ENCODE measurements at places on chromosomes 3 and 15.

DNA sequence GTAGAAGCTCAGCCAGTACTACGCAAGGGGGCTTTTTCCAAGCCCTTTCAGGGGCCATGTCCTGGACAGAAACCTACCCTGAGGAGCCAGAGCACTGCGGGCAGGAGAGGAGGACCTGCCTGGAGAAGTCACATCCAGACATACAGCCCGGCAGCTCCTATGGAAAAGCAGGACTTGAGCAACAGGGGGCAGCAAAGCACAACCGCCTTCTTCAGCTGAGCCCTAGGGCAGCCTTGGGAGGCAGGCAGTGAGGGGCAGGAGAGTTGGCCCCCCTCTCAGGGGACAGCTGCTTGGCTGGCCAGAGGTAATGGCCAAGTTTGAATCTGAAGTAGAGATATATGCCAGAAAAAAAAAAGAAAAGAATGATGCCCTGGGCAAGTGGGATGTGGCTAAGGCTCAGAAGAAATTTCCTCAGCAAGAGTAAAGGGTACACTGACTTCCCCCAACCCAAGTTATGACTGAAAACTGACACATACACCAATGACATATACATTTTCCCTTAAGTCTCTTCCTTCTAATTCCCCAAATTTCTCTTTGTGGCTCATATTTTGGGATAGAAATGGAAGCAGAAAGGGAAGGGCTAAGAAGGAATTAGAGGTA is 56.9 kb downstream of the CYP19A1 start:
- peak; percentile 58 for DNase-seq

- no peak for DNase-seq
Observed at GRCh38 chr3:169227911-169228310, 435.6 kb downstream of the MECOM start.

DNA sequence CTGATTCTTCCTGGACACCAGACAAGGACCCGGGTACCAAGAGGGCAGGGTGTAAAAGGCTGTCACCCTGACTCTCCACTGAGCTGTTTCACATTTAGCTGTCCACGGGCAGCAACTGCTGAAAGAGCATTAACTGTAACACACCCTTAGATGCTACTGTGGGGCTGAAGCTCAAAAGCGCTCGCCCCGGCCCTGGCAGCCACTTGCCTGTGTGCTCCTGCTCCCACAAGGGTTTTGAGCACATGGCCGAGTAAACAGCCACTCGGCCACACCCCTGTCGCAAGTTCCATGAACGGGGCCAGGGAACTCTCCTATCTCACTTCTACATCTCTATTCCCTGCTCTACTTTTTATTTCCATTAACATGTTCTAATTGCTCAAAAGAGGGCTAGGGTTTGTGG is 421.7 kb downstream of the TUSC7 start:
- no peak for DNase-seq

DNA sequence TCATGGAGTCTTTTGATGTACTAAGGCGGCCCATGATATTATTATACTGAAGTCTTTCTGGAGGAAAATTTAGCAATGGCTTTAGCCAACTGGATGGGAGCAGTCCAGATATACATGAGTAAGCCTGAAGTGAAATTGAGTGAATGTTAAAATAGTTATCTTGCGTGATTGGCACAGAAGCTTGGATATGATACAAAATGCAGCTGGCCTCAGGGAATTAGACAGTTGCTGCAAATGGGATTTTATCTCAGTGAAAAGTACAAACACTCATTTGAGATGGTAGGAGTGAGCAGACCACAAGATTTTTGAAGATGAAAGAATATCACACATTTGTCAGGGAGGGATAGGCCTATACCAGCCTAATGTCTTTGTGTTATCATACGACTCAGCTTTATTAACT is 8.9 kb downstream of the LMOD3 start:
- no peak for DNase-seq

GRCh38 chr3:9204253-9204992 is 45.0 kb downstream of the SRGAP3 start:
- DNase-seq: peak; percentile 62

DNA sequence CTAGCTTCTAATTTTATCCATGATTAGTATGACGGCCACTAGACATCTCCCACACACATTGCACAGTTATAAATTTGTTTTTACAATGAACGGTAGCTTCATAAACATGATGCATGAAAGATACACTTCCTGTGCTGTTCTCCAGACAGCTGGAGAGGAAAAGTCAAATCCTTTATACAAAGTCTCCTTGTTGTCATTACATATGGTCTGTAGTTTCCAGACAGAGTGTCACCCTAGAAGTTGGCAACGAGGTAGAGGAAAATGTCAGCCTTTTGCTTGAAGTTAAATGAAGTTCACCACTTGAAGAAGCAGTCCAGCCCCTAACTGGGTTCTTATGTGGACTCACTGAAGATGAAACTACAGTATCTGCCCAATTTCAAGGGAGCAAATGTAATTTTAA is 253.0 kb upstream of the P2RY1 start:
- no peak for DNase-seq

DNA sequence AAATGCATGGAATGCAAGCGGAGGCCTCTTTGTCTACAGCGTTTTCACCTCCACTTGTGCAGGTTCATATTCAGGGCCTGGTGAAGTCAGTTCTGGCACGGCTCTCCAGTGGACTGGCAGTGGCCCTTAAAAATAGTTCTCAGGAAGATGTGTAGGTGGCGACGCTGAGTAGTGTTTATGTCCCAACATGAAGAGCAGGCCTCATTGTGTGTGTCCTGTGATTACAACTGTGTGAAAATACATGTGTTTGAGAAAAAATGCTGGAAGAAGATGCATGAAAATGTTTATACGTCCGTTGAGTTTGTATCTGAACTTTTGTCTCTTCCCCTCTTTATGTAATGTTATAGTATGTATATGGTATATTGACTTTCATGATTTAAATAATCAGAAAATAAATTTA is 7.2 kb downstream of the LIPC start:
- no peak for DNase-seq

All from amygdala (tissue), 56 donors.